ENCODE measurements at places on chromosomes 2 and 18.

DNA sequence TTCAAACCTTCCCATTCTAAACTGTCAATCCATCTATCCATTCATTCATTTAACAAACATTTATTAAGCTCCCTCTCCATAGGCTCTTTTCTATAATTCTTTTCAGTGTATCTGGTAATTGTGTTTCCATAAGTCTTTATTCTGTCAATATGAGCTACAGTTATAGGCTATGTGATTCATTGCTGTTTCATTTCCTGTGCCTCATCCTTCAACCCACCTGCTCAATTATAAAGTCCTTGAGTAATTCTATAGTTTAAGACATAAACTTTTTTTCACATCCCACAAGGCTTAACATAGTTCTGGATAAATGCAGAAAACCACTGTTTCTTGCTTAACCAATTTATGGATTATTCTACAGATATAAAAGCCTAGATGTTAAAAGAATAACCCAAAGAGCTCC is 84.2 kb upstream of the PIK3C3 start:
- no peak for DNase-seq

GRCh38 chr2:5442736-5443135 is 249.4 kb upstream of the SOX11 start:
- no peak for DNase-seq

DNA sequence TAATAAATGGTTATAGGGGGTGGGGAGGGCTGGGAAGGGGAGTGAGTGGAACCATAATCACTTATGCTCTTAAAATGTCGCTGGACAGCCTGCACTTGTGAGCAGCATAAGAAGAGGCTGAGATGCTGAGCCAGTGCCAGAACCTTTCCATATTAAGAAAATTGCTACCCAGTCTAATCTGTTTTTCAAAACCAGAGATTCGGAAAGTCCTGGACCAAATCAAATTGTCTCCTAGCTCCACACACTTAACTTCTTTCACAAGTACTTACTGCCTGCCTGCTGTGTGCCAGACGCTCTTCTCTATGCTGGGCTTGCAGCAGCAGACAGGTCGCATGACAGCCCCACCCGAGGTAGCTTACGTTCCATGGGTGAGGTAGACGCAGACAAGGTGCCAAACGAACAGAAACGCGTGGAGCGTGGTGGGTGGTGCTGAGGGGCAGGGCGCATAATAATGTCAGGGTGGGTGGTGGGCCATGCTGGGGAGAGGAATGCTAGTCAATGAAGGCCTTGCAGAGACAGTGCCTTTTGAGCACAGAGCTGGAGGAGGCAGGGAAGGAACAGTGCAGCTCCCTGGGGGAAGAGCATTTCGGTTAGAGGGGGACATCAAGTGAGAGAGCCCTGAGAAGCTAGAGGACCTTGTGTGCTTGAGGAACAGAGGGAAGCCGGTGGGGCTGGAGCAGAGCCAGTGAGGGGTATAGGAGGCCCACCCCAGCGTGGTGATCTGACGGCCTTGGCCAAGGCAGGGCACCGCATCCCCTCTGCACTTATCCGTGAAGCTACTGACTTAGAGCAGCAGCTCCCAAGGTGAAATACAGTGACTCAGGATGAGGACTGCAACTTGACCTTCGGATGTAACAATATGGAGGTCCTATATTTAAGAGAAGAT is 123.5 kb upstream of the DAPL1 start:
- no peak for DNase-seq

DNA sequence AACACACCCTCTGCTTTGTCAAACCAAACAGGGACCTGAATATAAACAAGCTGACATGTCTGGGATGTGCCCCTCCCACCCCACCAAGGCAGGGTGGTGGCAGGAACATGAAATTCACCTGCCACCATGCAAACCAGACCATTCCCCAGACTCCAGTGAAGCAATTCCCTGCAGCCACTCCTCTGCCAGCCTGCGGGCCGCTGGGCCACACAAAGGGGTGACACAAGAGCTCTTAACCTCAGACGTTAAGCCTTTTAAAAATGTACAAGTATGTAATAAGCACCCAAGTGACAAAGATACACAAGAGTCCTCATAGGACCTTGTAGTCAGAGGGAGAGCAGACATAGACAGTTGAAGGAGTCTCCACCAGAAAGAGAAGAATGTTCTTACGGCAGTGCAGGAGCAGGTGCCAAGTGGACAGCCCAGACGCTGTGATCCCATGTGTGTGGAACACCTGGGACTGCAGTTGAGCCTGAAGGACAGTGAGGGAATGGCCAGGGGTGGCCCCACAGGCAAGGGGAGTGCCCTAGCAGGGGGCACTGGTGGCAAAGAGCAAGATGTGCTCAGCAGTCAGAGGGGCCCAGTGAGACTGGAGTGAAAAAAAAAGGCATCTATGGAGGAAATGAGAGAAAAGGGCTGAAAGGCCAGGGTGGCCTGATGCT is 36.9 kb downstream of the CRACDL start:
- DNase-seq, result no peak

DNA sequence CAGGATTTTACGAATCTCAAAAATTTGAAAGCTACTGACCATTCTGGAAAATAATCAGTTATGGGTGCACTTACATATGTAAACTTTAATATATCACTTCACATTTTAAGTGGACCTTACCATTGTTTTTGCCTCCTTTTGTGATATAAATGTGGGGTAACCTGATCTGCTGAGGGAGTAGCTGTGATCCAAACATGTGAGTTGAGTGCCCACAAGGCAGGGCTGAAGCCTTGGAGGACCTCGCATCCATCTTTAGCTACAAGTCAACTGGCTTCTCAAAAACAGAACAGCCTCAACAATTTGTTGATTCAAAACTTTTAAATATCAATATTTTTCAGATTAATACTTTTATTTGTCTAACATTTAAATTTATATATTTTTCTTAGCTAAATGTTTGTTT is 178.2 kb downstream of the PLCL1 start:
- DNase-seq, result no peak

GRCh38 chr2:169895294-169895985 is 68.2 kb downstream of the UBR3 start:
- DNase-seq, result no peak

DNA sequence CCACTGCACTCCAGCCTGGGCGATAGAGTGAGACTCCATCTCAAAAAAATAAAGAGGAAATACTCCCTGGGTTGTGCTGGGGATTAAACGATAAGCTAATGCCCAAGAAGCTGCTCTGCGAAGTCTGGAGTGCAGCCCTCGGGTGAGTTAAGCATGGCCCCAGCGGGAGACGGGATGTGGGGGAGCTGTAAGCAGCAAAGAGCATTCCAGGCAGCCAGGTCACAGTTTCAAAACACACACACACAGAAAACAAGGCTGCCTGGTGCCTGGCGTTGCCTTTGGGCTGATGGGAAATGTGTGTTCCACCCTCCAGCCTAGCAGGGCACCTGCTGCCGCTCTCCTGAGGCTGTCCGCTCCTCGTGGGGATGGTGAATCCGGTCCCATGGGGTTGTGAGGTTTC is 24.1 kb downstream of the ODC1 start:
- DNase-seq, result no peak

- no peak for DNase-seq
Observed at GRCh38 chr2:124542932-124543640, 518.0 kb downstream of the CNTNAP5 start.

DNA sequence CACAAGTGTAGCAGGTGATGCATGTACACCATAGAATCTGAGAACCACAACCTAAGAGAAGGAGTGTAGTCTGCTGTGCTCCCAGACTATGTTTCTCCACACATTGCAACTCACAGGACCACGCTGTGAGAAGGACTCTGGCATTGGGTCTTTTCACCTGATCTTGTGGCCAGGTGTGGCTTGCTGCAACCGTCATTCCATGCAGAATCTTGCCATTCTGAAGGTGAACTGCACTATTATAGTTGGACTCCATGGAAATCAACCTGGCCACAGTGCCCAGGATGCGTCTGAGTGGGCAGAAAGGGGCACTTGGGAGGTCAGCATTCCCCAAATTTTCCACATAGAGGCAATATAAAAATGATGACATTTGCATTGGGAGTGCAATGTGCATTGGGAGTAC is 122.2 kb downstream of the CAPN13 start:
- DNase-seq, result no peak

- DNase-seq, result no peak
Observed at GRCh38 chr2:60550178-60550983, 3.1 kb downstream of the BCL11A start.

- DNase-seq, result no peak
Observed at GRCh38 chr2:32289165-32289999, 11.7 kb downstream of the YIPF4 start.

- DNase-seq, result peak; percentile 40
Observed at GRCh38 chr2:240565333-240566202, 2.7 kb upstream of the RNPEPL1 start.

DNA sequence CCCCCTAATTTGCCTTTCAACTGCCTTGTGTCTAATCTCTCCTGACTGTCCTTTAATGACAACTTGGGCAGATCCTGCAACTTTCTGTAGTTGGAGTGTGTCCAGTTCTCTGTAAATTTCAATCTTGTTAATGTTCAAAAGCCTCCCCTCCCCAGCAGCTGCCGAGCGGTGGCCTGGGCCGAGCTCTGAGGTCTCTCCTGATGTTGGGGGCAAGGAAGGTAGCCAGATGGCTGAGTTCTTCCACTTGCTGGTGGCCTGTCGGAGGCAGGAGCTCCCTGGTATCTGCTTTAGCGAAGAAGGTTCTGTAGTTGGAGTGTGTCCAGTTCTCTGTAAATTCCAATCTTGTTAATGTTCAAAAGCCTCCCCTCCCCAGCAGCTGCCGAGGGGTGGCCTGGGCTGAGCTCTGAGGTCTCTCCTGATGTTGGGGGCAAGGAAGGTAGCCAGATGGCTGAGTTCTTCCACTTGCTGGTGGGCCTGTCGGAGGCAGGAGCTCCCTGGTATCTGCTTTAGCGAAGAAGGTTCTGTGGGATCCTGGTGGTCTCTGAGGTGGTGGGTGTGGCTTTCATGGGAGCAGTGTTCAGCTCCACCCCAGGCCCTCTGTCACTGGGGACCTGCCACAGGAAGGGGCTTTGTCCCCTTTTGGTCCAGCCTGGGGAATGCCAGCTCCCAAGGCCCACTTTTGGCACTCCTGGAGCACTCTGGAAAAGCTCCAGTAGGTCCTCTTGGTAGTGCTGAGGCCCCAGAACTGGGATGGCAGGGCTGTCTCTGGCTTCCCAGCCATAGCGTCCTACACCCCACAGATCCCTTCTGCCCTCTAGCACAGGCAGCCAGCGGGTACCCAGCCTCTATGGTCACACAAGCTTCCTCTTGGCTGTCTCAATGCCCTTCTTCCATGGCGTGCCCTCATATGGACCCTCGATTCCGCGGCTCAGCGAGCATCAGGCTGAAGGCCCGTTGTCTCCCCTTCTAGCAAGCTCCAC is 211.9 kb downstream of the ALPK2 start:
- DNase-seq, result no peak

All from tibial nerve (tissue), 4 donors.